Trophoblast cell (in vitro differentiated cells and primary cell): ENCODE measurements at places on chromosomes 13 and 19.

GRCh38 chr13:112880976-112881540 lies 88.0 kb upstream of the MCF2L start:
- no peak for DNase-seq

GRCh38 chr13:75749407-75749806 lies 113.3 kb downstream of the LMO7 start:
- no peak for DNase-seq

DNA sequence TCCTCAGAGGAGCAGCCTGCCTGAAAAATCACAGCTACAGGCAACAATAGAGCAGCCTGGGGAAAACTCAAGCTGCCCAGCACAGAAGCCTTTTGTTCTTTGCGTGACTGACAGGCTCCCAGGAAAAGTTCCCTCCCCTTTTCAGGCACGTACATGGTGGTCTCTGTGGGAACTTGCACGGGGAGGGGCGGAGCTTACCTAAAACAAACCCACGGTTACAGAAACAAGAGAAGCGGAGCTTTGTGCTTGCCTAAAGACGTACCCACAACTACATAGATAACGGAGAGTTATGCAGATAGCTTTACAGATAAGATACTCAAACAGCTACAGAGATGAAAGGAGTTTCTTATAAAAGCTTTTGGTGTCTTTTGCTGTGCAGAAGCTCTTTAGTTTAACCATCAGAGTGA lies 11.4 kb downstream of the ETFB start:
- no peak for DNase-seq

GRCh38 chr13:34879851-34880250 lies 62.2 kb upstream of the NBEA start:
- no peak for DNase-seq

GRCh38 chr19:17136617-17137016 lies 61.0 kb downstream of the MYO9B start:
- DNase-seq, result no peak

- no peak for DNase-seq
Observed at GRCh38 chr13:39821977-39822376, 166.5 kb downstream of the COG6 start.

DNA sequence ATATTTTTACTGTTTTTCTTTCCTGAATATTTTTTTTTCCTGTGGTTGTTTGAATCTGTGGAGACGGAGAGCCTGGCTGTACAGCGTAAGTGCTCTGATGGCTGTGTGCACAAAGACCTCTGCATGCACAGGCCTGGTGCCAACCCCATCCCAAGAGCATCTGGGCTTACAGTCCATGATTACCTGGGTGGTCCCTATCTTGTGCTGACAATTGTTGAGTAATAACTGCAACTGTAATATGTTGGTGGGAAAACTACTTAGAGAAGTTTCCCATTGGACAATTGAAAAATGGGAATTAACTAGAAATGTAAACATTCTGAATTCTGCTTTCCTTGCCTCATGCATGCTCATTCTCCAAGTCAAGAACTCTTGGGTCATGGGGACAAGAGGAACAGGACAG lies 268.7 kb downstream of the SHISA2 start:
- DNase-seq, result no peak
